ENCODE measurements at places on chromosomes 2 and 18. TPM values are rescaled to one million over a fixed set of nuclear protein-coding genes. Genes with fewer than 3 reads are reported as not detected.

GRCh38 chr2:233822781-233823730 lies 31.3 kb downstream of the HJURP start:
- no peaks in the 10 kb centered on the region for H3K4me1 ChIP-seq
- H3K27me3 ChIP-seq, result no peaks in the 10 kb centered on the region
- H3K4me3 ChIP-seq, result no peak overlapping the region
- peak; percentile 11 for DNase-seq
- no peak overlapping the region for H3K27ac ChIP-seq
- H3K36me3 ChIP-seq, result no peaks in the 10 kb centered on the region

DNA sequence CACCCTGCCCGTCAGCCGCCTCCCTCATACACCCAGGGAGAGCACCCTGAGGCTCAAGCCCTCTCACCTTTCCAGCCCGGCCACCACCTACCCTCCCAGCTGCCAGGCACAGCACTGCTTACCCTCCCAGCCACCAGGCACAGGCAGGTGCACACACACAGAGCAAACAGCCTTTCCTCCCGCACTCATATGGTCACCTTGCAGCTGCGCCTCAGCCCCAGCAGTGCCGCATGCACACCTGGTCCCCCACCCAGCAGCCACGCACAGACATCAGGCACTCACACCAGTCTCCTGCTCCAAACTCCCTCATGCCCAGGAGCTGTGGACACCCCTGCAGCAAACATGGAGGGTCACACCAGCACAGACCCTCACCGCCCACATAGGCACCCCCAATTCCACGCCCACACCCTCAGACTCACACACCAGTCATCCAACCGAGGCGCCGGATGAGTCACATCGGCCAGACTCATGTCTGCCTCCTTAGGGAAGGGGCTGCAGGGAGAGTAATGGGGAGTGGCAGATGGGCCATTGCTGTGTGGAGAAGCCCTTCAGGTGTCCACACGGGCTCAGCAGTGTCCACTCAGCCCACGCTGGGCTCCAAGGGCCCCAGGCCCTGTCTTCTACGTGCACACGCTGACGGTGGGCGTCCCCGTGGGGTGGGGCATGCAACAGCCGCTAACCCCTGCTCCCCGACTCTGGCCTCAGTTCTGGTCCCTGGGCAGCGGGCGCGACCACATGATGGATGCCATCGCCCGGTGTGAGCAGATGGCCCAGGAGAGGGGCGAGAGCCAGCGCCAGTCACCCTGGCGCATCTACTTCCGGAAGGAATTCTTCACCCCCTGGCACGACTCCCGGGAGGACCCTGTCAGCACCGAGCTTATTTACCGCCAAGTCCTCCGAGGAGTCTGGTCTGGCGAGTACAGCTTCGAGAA lies 22.3 kb upstream of the GPR17 start:
- H3K4me1 ChIP-seq, result peaks cover 5% of the 10 kb centered on the region
- H3K27ac ChIP-seq, result no peak overlapping the region
- H3K27me3 ChIP-seq, result no peaks in the 10 kb centered on the region
- no peak overlapping the region for H3K4me3 ChIP-seq
- no peaks in the 10 kb centered on the region for H3K36me3 ChIP-seq
- DNase-seq, result no peak

DNA sequence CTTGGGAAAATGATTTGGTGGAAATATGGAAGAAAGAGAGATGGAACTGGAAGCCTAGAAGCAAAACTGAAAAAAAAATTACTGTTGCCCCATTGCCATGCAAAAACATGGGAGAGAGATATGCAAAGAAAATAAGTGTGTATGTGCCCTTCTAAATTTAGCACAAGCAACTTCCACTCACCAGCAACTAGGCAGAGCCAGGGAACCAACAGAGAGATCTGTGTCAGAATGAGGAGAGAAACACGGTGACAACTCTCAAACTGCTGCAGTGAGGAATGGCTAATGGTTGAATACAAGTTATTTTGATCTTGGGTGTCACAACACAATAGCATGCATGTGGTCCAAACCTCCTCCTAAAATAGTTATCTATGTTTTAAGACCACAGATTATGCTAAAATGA lies 10.9 kb downstream of the DSC2 start:
- no peak overlapping the region for H3K27ac ChIP-seq
- no peaks in the 10 kb centered on the region for H3K27me3 ChIP-seq
- no peaks in the 10 kb centered on the region for H3K36me3 ChIP-seq
- no peak overlapping the region for H3K4me3 ChIP-seq

- peaks cover 15% of the 10 kb centered on the region for H3K4me1 ChIP-seq
- peaks cover 38% of the 10 kb centered on the region for H3K27me3 ChIP-seq
- no peaks in the 10 kb centered on the region for H3K36me3 ChIP-seq
Observed at GRCh38 chr2:205682971-205683501, 735 bp downstream of the NRP2 start.

GALNT3 gene
- 42.9 TPM for total RNA-seq

DNA sequence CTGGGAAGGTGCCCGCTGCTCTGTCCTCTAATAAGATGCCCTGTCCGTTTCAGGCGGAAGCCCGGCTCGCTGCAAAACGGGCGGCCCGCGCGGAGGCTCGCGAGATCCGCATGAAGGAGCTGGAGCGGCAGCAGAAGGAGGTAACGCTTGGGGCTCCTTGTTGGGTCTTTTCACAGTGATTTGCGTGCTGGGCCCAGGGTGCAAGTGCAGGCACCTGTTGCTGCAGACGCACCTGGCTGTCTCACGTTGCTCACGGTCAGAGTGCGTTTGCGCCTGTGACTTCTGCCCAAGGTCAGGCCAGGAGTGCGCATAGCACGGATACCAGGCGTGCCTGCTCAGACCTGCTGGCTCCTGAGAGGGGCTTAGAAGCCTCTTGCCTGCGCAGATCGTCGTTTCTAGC lies 81.1 kb downstream of the LRRFIP1 start:
- H3K36me3 ChIP-seq, result peaks cover 28% of the 10 kb centered on the region
- H3K4me3 ChIP-seq, result no peak overlapping the region
- peaks cover 48% of the 10 kb centered on the region for H3K4me1 ChIP-seq
- DNase-seq, result no peak
- no peaks in the 10 kb centered on the region for H3K27me3 ChIP-seq
- H3K27ac ChIP-seq, result no peak overlapping the region

SLC8A1 gene
- 3.6 TPM for total RNA-seq

GRCh38 chr2:121286506-121286905 lies 1.5 kb upstream of the TFCP2L1 start:
- no peaks in the 10 kb centered on the region for H3K36me3 ChIP-seq
- no peak overlapping the region for H3K27ac ChIP-seq
- H3K27me3 ChIP-seq, result no peaks in the 10 kb centered on the region
- H3K4me1 ChIP-seq, result peaks cover 18% of the 10 kb centered on the region

GRCh38 chr2:143473820-143474219 lies 344.6 kb downstream of the ARHGAP15 start:
- no peaks in the 10 kb centered on the region for H3K27me3 ChIP-seq
- no peaks in the 10 kb centered on the region for H3K4me1 ChIP-seq
- H3K4me3 ChIP-seq, result no peak overlapping the region
- DNase-seq, result no peak
- H3K27ac ChIP-seq, result no peak overlapping the region

GRCh38 chr18:25313268-25313667 lies 38.7 kb downstream of the ZNF521 start:
- H3K4me3 ChIP-seq, result no peak overlapping the region
- no peaks in the 10 kb centered on the region for H3K4me1 ChIP-seq
- H3K36me3 ChIP-seq, result no peaks in the 10 kb centered on the region
- H3K27ac ChIP-seq, result no peak overlapping the region
- DNase-seq, result no peak

DNA sequence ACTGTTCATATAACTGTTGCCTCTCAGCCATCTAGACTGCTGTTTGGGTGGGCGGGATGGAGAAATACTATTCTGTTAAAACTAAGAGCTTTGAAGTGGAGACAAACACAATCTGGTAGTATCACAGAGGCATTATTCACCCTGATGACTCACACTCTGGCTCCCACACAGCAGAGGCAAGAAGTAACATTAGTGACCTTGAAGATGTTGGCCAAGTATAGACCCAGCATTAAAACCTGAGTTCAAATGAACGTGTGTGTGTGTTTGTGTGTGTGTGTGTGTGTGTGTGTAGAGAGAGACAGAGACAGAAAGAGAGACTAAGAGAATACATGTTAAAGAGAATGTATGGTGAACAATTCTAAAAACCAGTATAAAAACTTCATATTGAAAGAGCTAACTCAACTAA lies 22.5 kb upstream of the ACVR1 start:
- peak overlapping the region; percentile 16 for H3K27ac ChIP-seq
- H3K4me1 ChIP-seq, result peaks cover 10% of the 10 kb centered on the region
- H3K27me3 ChIP-seq, result no peaks in the 10 kb centered on the region
- no peaks in the 10 kb centered on the region for H3K36me3 ChIP-seq

DNA sequence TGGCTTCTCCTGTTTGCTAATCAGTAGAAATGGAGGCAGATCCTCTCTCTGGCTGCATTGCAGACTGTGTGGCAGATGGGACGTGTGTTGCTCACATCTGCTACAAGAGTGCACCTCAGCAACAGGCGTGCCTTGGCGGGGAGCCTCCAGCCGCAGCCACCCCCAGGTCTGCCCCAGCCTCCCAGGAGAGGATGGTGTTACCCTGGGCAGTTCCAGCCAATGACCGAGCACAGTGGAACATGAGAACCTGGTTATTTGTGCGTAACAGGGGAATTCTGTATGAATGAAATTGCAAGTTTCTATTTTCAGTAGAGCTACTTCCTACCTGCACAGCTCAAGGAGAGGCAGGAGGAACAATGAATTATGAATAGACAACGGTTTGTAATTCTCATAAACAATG lies 130.6 kb upstream of the CBLN2 start:
- no peaks in the 10 kb centered on the region for H3K4me1 ChIP-seq
- no peaks in the 10 kb centered on the region for H3K27me3 ChIP-seq
- H3K27ac ChIP-seq, result no peak overlapping the region
- no peak overlapping the region for H3K4me3 ChIP-seq
- no peaks in the 10 kb centered on the region for H3K36me3 ChIP-seq
- DNase-seq, result no peak

GRCh38 chr2:144434425-144435222 lies 85.3 kb downstream of the ZEB2 start:
- H3K36me3 ChIP-seq, result peaks cover 4% of the 10 kb centered on the region
- H3K4me3 ChIP-seq, result no peak overlapping the region
- no peaks in the 10 kb centered on the region for H3K27me3 ChIP-seq
- no peak for DNase-seq
- H3K4me1 ChIP-seq, result peaks cover 9% of the 10 kb centered on the region

- H3K27ac ChIP-seq, result no peak overlapping the region
- no peaks in the 10 kb centered on the region for H3K36me3 ChIP-seq
- no peak overlapping the region for H3K4me3 ChIP-seq
Observed at GRCh38 chr2:146323564-146323963, 1521.3 kb upstream of the ACVR2A start.

GRCh38 chr2:61898810-61899209 lies 6.7 kb upstream of the COMMD1 start:
- DNase-seq, result peak; percentile 42
- no peak overlapping the region for H3K4me3 ChIP-seq
- H3K27ac ChIP-seq, result no peak overlapping the region
- no peaks in the 10 kb centered on the region for H3K27me3 ChIP-seq
- no peaks in the 10 kb centered on the region for H3K36me3 ChIP-seq

TCF4 gene
- total RNA-seq, result 8.3 TPM

- no peak overlapping the region for H3K27ac ChIP-seq
- H3K27me3 ChIP-seq, result no peaks in the 10 kb centered on the region
- peaks cover 2% of the 10 kb centered on the region for H3K36me3 ChIP-seq
- H3K4me1 ChIP-seq, result peaks cover 13% of the 10 kb centered on the region
Observed at GRCh38 chr2:127887082-127887775, 1.5 kb upstream of the AMMECR1L start.

DNA sequence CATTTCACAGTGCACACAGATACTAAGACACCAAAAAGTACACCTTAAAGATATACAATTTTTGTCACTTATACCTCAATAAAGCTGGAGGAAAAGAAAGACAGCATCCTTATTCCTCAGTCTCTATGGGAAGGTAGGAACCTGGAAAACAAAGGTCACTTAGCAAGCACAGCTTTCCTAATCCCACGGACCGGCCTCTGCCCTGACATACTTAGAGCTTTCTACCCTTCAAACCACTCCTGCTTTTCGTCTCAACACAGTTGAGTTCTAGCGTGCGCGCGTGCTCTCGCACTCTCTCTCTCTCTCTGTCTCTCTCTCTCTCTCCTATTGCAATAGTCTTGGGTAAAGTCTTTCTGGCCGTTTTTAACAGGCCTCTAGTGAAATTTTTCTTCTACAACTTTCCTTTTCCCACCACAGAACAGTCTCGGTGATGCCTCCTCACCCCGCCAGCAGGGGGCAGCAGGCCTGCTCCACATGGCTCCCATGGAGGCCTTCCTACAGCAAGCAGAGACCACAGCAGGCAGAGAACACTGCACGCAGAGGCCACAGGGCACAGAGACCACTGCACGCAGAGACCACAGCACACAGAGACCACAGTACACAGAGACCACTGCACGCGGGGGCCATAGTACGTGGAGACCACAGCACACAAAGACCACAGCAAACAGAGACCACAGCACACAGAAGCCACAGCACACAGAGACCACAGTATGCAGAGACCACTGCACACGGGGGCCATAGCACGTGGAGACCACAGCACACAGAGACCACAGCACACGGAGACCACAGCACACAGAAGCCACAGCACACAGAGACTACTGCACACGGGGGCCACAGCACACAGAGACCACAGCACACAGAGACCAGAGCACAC lies 106.9 kb downstream of the FBXO15 start:
- H3K4me1 ChIP-seq, result no peaks in the 10 kb centered on the region
- no peaks in the 10 kb centered on the region for H3K36me3 ChIP-seq
- peak; percentile 74 for DNase-seq
- H3K4me3 ChIP-seq, result no peak overlapping the region

GRCh38 chr2:72765997-72766609 lies 59.7 kb downstream of the EXOC6B start:
- H3K36me3 ChIP-seq, result no peaks in the 10 kb centered on the region
- H3K4me1 ChIP-seq, result no peaks in the 10 kb centered on the region
- no peak for DNase-seq
- no peaks in the 10 kb centered on the region for H3K27me3 ChIP-seq
- H3K27ac ChIP-seq, result no peak overlapping the region
- no peak overlapping the region for H3K4me3 ChIP-seq

GRCh38 chr2:120182019-120182560 lies 41.1 kb downstream of the TMEM185B start:
- no peaks in the 10 kb centered on the region for H3K36me3 ChIP-seq
- DNase-seq, result peak; percentile 37
- H3K27me3 ChIP-seq, result no peaks in the 10 kb centered on the region
- H3K27ac ChIP-seq, result peak overlapping the region; percentile 57
- H3K4me3 ChIP-seq, result no peak overlapping the region

DNA sequence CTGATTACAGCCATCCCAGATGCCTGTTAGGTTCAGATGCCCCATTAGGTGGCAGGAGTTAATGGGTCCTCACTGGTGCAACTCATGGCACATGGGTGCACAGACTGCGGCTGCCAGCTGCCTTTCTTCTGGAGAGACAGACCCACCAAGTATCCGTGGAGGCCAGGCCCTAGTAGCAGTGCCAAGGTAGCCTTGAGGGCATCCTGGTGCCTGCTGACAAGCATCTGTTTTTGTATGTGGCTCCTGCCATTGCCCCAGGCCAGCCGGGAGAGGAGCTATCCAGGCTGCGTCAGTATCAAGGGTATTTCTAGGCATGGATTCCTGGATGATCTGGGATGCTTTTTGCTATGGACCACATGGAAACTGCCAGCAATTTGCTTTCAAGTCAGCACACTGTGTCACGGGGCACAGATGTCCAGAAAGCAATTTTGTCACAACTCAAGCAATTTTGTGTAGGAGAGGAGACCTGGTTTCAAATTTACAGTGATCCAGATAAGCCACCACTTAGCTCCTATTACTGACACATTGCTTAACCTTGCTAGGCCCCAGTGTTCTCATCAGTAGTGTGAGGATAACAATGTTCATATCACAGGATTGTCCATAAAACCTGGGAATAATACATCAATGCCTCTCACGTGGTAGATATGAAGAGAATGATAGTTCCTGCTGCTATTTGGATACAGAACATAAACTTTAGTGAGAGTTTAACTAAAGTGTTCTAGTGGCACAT lies 815.1 kb upstream of the RAB6C start:
- no peaks in the 10 kb centered on the region for H3K27me3 ChIP-seq
- no peaks in the 10 kb centered on the region for H3K4me1 ChIP-seq
- DNase-seq, result no peak
- no peak overlapping the region for H3K27ac ChIP-seq
